ENCODE measurements at places on chromosomes 13 and 19.

- DNase-seq, result peak; percentile 11
Observed at GRCh38 chr19:33392341-33393285, 19.1 kb downstream of the CEBPG start.

DNA sequence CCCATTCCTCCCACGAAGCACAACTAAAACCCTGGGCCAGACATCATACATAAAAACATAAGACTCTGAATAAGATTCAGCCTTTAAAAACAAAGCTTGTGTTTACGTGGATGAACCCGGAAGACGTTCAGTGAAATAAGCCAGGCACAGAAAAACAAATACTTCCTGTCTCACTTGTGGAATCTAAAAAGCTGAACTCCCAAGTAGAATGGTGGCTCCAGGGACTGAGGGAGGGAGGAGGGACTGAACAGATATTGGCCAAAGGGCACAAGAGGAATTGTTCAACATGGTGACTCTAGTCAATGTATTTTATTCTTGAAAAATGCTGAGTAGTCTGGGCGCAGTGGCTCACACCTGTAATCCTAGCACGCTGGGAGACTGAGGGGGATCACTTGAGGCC is 35.7 kb upstream of the TPM4 start:
- DNase-seq, result no peak

DNA sequence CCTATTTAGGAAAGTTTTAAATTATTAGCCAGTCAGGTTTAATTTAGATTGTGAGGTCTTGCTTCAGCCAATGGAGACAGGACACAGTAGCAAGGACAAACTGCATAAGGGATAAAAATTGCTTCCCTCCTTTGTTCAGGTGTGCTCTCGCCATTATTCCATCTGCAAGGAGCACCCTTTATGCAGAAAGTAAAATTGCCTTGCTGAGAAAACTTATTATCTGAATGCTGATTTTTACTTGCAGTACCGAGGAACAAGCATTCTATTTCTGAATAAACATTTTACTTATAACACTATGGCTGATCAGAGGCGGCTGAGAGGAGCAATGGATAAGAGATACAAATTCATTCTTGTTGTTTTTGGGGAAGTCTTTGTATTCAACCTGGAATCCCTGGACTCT is 8.0 kb downstream of the CYP4F22 start:
- no peak for DNase-seq

- DNase-seq, result no peak
Observed at GRCh38 chr19:855566-856120, 3.5 kb downstream of the ELANE start.

DNA sequence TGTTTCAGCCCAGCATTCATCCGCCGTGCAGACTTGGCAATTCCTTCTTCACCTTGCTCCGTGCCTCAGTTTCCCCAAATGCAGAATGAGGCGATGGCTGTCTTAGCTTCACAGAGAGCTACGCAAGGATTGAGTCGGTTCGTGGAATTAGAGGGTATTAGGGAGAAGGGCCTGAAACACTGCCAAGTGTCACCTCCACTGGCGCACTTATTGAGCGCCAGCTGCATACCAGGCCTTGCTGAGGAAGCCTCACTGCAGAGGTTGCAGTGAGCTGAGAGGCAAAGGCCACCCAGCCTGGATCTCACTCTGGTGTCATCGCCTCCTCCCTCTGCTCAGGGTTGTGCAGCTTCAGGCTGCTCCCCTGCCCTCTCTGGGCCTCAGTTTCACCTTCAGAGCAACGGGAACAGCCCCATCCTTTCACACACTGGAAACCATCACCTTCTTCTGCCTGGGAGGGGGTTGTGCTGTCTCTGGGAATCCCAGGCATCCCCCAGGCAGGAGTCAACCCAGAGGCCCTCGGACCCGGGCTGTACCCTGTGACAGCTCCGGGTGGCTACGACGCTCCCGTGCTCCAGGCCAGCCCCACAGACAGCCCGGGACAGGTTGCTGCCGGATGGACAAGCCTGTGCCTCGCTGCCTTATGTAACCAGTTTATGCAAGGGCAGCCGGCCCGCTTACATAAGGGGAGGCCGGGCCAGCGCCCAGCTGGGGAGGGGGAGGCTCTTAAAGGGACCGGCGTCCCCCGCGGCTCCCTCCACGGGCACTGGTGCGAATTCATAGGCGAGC is 31.9 kb downstream of the NFIC start:
- DNase-seq, result no peak

- no peak for DNase-seq
Observed at GRCh38 chr19:51136851-51137551, 5.1 kb upstream of the SIGLEC7 start.

Data from NCI-H1105 treated with DMSO at 0.1 percent for 48 hours (cell line).